ENCODE measurements at places on chromosomes 5 and 9. TPM values are rescaled to one million over a fixed set of nuclear protein-coding genes. Genes with fewer than 3 reads are reported as not detected.
A peak's percentile ranks its signal among the peaks of the same experiment; 100 is the strongest.

Gene PTAR1
- total RNA-seq, result 90.9 TPM

Gene CBY3
- not detected for total RNA-seq

Gene STARD4
- total RNA-seq, result 10.4 TPM

- peaks cover 4% of the 10 kb centered on the region for H3K36me3 ChIP-seq
- H3K27me3 ChIP-seq, result no peaks in the 10 kb centered on the region
- no peaks in the 10 kb centered on the region for H3K4me1 ChIP-seq
- H3K27ac ChIP-seq, result peak overlapping the region; percentile 31
Observed at GRCh38 chr5:53095217-53095616, 14.3 kb downstream of the MOCS2 start.

GRCh38 chr9:35056571-35057270 lies 15.7 kb downstream of the VCP start:
- peaks cover 99% of the 10 kb centered on the region for H3K36me3 ChIP-seq
- H3K27me3 ChIP-seq, result no peaks in the 10 kb centered on the region
- H3K27ac ChIP-seq, result no peak overlapping the region
- H3K4me1 ChIP-seq, result no peaks in the 10 kb centered on the region
- H3K4me3 ChIP-seq, result no peak overlapping the region
- DNase-seq, result no peak

GRCh38 chr5:180127682-180128670 lies 56.4 kb upstream of the RNF130 start:
- H3K4me3 ChIP-seq, result no peak overlapping the region
- H3K27me3 ChIP-seq, result peaks cover 6% of the 10 kb centered on the region
- no peak overlapping the region for H3K27ac ChIP-seq
- H3K4me1 ChIP-seq, result no peaks in the 10 kb centered on the region

- H3K27me3 ChIP-seq, result no peaks in the 10 kb centered on the region
- H3K4me1 ChIP-seq, result no peaks in the 10 kb centered on the region
- no peaks in the 10 kb centered on the region for H3K36me3 ChIP-seq
- H3K4me3 ChIP-seq, result no peak overlapping the region
Observed at GRCh38 chr5:142342128-142342981, 17.5 kb upstream of the SPRY4 start.

- no peaks in the 10 kb centered on the region for H3K27me3 ChIP-seq
- no peaks in the 10 kb centered on the region for H3K4me1 ChIP-seq
- no peak overlapping the region for H3K4me3 ChIP-seq
- no peak overlapping the region for H3K27ac ChIP-seq
- peak; percentile 29 for DNase-seq
Observed at GRCh38 chr9:87516222-87516925, 18.7 kb downstream of the DAPK1 start.

GRCh38 chr5:120599576-120599975 lies 135.5 kb downstream of the PRR16 start:
- no peak for DNase-seq
- no peaks in the 10 kb centered on the region for H3K4me1 ChIP-seq
- H3K36me3 ChIP-seq, result no peaks in the 10 kb centered on the region
- H3K27me3 ChIP-seq, result no peaks in the 10 kb centered on the region
- no peak overlapping the region for H3K27ac ChIP-seq

Measured in tibial nerve (tissue), 4 donors.